ENCODE measurements at places on chromosomes 4 and X. TPM values are rescaled to one million over a fixed set of nuclear protein-coding genes. Genes with fewer than 3 reads are reported as not detected.

Gene MAGEB10
- total RNA-seq, result not detected

Gene ZCCHC18
- total RNA-seq, result 0.52 TPM

Gene BTK
- total RNA-seq, result not detected

Gene CPE
- total RNA-seq, result 4.1 TPM

Gene EDA
- total RNA-seq, result 5.0 TPM

Gene TCEAL5
- total RNA-seq, result not detected

Gene TRIM61
- total RNA-seq, result 0.45 TPM

Gene PAK3
- 0.50 TPM for total RNA-seq

- H3K4me3 ChIP-seq, result no peak overlapping the region
- no peak for DNase-seq
- H3K36me3 ChIP-seq, result no peaks in the 10 kb centered on the region
- no peaks in the 10 kb centered on the region for H3K4me1 ChIP-seq
These were observed 278.3 kb downstream of the TECRL start for GRCh38 chr4:64130907-64131306.

DNA sequence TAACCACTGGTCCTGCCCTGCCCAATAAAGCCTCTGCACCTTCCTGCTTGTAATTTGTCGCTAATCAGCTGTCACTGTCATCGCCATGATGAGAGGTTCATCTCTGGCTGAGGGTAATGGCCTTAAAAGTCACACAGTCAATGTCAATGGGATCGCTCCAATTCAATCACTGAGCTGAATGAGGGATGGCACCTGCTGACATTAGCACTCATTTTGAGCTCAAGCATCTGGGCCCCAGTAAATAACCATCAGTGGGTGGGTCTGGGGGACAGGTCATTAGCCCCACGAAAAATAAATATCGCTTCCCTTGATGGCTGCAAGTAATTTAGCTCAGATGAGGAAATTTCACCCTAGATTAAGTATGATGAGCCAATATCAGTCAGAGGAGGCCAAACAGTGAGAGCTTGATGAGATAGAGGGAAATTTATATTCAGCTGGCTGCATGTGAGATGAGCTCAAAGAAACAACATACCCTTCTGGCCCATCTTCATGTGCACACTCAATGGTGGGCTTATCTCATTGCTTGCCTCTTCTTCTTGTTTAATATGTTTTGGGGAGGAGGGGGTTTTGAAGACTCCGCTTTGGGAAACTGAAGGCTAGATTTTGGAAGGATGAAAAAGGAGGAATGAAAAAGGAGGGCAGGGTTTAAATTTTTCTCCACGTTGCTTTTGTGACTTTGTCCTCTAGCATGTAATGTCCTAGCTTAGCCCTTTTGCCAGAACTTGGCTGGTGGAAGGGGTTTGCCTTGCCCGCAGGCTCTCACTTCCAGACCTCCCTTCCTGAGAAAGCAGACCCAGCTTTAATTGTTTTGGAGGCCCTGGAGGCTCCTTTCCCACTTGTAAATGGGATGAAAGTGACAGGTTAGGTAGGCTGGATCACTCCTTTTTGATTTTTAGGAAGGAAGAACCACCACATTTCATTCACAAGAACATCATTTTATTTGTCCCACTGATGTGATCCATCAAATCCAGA, 84.8 kb upstream of the PAQR3 start:
- H3K4me1 ChIP-seq, result peaks cover 5% of the 10 kb centered on the region
- no peak overlapping the region for H3K4me3 ChIP-seq
- H3K36me3 ChIP-seq, result no peaks in the 10 kb centered on the region
- H3K27ac ChIP-seq, result no peak overlapping the region
- no peaks in the 10 kb centered on the region for H3K27me3 ChIP-seq
- DNase-seq, result no peak

- DNase-seq, result no peak
- no peak overlapping the region for H3K27ac ChIP-seq
- H3K36me3 ChIP-seq, result no peaks in the 10 kb centered on the region
- H3K4me3 ChIP-seq, result no peak overlapping the region
- peaks cover 16% of the 10 kb centered on the region for H3K4me1 ChIP-seq
These were observed 71.4 kb downstream of the PDLIM5 start for GRCh38 chr4:94523033-94523580.

DNA sequence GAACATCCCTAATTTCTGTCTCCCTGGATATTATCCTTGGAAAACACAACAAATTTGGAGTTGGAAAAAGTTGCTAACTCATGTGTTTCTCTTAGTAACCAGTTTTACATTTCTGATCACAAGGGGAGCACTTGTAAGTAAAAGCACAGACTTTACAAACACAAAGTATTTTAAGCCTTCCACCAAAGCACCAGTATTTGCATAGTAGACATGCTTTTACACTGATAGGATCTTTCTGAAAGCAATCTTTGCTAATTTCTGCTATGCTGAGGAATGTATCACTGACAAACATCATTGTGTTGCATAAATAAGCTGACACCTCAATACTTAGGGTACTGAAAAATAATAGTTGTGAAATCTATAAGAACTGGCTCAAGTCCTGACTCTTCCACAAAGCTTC, 100.6 kb downstream of the MID1 start:
- no peak overlapping the region for H3K27ac ChIP-seq
- no peak overlapping the region for H3K4me3 ChIP-seq
- DNase-seq, result no peak
- H3K27me3 ChIP-seq, result no peaks in the 10 kb centered on the region
- H3K36me3 ChIP-seq, result peaks cover 10% of the 10 kb centered on the region
- peaks cover 24% of the 10 kb centered on the region for H3K4me1 ChIP-seq

DNA sequence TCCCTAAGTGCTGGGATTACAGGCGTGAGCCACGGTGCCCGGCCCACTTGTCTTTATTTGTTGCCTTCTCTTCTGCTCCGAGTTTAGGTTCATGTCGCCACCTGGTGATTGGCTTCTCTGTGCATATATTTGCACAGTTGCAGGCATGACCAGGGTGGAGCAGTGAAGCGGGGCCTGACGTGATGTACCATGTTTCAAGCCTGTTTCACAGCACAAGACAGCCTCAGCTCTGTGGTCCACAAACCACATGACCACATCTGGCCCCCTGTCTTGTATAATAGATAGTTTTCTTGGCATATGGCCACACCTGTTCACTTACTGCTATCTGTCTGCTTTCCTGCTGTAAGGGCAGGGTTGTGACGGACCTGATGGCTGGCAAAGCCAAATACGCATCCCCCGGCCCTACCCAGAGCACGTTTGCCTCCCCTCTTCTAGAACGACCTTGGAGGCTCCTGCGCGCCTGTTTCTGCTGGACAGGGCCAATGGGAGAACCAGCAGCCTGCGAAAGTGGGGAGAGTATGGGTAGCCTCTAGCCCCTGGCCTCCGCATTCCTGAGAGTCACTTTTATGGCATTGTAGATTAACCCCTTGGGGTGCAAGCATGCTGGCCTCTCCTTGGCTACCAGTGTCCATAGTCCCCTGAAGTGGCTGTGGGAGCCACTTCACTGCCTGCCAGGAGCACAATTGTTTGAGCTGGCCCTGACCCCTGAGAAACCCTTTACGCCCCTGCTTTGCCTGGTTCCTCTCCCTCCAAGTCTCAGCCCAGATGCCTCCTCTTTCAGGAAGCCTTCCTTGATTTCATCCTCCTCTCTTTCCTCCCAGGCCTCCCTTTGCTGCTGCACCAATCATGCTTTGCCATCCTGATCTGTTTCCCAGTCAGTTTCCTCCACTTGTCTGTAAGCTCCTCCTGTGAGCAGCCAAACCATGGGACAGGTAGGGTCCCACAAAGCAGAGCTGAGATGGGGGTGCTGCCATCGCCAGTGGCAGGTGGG, 6.0 kb upstream of the SH3TC1 start:
- no peak overlapping the region for H3K4me3 ChIP-seq
- peaks cover 39% of the 10 kb centered on the region for H3K4me1 ChIP-seq
- peaks cover 9% of the 10 kb centered on the region for H3K36me3 ChIP-seq
- peak; percentile 56 for DNase-seq
- no peaks in the 10 kb centered on the region for H3K27me3 ChIP-seq
- H3K27ac ChIP-seq, result peak overlapping the region; percentile 9

GRCh38 chr4:26136615-26137014, 184.2 kb upstream of the RBPJ start:
- no peaks in the 10 kb centered on the region for H3K36me3 ChIP-seq
- no peak for DNase-seq
- H3K27me3 ChIP-seq, result peaks cover 8% of the 10 kb centered on the region
- no peaks in the 10 kb centered on the region for H3K4me1 ChIP-seq

DNA sequence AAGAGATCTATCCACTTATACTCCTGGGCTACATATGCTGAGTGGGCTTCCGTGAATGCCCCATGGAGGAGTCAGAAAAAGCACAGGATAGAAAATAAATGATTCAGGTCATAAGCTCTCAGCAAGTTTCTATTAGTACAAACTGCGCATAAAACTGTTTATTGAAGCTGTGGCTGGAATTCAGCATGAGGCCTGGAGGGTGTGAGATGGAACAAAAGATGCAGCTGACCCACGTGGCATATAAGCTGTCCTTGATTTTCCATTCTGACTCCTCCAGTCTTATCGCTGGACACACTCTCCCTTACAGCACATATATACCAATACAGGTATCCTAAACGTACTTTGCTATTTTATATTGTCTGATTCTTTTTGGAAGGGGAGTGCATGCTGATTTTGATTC, 17.9 kb downstream of the GRXCR1 start:
- H3K4me1 ChIP-seq, result no peaks in the 10 kb centered on the region
- H3K36me3 ChIP-seq, result no peaks in the 10 kb centered on the region
- DNase-seq, result no peak
- H3K27ac ChIP-seq, result no peak overlapping the region

GRCh38 chr4:153099391-153100140, 104.7 kb upstream of the TRIM2 start:
- H3K27me3 ChIP-seq, result peaks cover 20% of the 10 kb centered on the region
- no peaks in the 10 kb centered on the region for H3K36me3 ChIP-seq
- H3K4me1 ChIP-seq, result no peaks in the 10 kb centered on the region
- H3K27ac ChIP-seq, result no peak overlapping the region
- no peak for DNase-seq

GRCh38 chrX:100895365-100896075, 21.4 kb upstream of the NOX1 start:
- peak; percentile 49 for DNase-seq
- no peaks in the 10 kb centered on the region for H3K27me3 ChIP-seq
- H3K4me3 ChIP-seq, result no peak overlapping the region

DNA sequence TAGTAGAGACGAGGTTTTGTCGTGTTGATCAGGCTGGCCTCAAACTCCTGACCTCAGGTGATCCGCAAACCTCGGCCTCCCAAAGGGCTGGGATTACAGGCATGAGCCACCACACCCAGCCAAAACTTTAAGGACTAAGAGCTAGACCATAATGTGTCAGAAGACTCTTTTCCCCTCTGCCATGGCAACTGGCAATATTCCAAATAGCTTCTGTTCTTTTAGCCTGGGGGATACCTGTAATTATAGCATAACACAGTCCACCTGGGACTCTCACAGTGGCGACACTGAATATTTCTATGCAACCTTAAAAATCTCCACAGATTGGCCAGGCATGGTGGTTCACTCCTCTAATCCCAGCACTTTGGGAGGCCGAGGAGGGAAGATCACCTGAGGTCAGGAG, 45.5 kb upstream of the RBM47 start:
- H3K4me3 ChIP-seq, result no peak overlapping the region
- no peak for DNase-seq
- H3K4me1 ChIP-seq, result peaks cover 23% of the 10 kb centered on the region
- H3K27me3 ChIP-seq, result no peaks in the 10 kb centered on the region

DNA sequence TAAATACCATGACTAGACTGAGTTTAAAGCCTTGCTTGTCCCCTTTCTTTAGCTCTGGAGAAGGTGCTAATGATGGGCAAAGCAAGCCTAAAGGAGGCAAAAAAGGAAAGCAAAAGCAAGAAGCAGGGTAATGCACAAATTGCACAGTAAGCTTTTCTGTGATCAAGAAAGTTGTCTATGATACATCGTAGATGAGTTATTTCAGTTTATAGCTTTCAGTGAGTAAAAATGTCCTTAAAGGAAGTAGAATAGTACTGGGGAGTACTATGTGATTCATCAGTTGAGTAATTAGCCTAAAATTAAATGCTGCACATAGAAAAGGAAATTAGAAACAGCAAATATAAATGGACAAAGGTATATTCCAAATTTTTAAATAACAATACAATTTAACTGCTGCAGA, 50.2 kb upstream of the PDE5A start:
- no peak for DNase-seq
- H3K4me3 ChIP-seq, result no peak overlapping the region
- H3K36me3 ChIP-seq, result no peaks in the 10 kb centered on the region
- peaks cover 14% of the 10 kb centered on the region for H3K4me1 ChIP-seq

GRCh38 chr4:107757283-107757682, 37.2 kb upstream of the PAPSS1 start:
- no peak for DNase-seq
- H3K4me1 ChIP-seq, result no peaks in the 10 kb centered on the region
- H3K27ac ChIP-seq, result no peak overlapping the region
- no peak overlapping the region for H3K4me3 ChIP-seq
- H3K27me3 ChIP-seq, result no peaks in the 10 kb centered on the region
- no peaks in the 10 kb centered on the region for H3K36me3 ChIP-seq

DNA sequence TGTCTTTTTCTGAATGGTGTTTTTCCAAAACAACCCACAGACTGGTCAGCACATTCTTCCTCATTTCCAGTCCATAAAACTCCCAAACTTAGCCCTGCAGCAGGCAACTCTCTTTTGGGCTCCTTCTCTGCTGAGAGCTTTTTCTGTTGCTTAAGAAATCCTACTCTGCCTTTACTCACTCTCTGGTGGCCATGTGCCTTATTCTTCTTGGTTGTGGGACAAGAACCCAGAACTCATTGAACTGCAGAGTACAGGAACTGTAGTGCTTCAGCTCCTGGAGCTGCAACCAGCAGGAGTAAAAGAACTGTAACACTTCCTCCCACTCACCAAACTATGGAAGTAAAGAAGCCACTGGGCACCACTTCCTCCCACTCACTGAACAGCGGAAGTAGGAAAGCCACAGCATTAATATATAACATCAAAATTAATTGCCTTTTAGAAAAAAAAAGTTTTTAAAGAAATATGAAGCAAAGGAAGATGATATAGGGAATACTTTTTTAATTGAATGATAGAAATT, 864.1 kb upstream of the PCDH10 start:
- no peak overlapping the region for H3K4me3 ChIP-seq
- H3K36me3 ChIP-seq, result no peaks in the 10 kb centered on the region
- no peaks in the 10 kb centered on the region for H3K27me3 ChIP-seq
- no peak for DNase-seq
- H3K4me1 ChIP-seq, result no peaks in the 10 kb centered on the region
- no peak overlapping the region for H3K27ac ChIP-seq

DNA sequence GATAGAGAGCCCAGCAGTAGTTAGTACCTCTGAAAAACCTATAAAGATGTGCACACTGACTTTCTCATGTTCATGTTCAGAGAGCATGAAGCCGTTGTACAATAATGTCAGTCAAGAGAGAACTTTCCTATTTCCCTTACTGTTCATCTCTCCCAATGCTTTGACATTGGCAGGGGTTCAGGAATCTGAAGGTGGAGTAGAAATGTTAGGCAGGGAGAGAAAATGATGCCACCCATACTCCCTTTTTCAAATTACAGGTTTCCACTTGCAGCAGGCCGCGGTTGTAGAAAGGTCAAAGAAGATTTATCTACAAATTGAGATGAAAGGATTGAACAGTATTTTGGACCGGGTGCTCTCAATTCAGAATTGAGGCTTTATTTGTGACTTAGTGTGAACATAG, 84.3 kb downstream of the DCAF8L2 start:
- no peak overlapping the region for H3K27ac ChIP-seq
- H3K36me3 ChIP-seq, result no peaks in the 10 kb centered on the region
- DNase-seq, result no peak
- no peaks in the 10 kb centered on the region for H3K4me1 ChIP-seq
